DMS79 (cell line): ENCODE measurements at places on chromosomes 16 and 17.
A peak's percentile ranks its signal among the peaks of the same experiment; 100 is the strongest.

- no peak for DNase-seq
Observed at GRCh38 chr16:69315486-69316311, 4.5 kb downstream of the VPS4A start.

GRCh38 chr17:4007346-4008081 is 43.3 kb upstream of the ATP2A3 start:
- DNase-seq, result no peak

DNA sequence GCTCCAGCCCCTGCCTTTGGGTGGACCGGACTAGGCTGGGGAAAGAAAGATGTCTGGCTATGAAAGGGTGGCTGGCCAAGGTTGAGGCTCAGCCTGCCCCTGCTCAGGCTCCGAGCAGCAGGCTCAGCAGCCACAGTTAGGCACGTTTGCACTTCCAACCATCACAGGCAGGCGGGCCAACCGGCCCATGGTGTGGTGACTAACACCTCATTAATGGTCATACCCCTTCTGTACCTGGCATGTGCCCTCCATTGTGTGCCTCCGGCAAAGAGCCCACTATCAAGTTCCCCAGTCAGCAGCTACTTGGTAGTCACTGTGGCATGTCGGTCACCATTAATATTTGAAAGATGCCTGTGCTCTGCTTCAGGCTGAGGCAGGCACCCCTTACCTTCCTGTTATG is 6.7 kb downstream of the TBC1D24 start:
- no peak for DNase-seq

DNA sequence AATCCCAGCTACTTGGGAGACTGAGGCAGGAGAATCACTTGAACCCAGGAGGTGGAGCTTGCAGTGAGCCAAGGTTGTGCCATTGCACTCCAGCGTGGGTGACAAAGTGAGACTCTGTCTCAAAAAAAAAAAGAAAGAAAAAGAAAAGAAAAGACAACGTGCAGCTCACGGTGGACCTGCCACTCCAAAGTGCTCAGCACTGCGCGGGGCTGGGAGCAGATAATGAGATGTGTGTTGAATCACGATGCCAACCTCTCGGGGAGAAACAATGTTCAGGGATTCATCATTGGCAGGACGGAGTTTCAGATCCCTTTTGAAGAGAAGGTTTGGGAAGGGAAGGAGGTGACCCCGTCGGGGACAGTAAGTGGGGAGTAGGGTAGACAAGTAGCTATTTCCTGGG is 19.2 kb downstream of the WFDC1 start:
- DNase-seq, result no peak

DNA sequence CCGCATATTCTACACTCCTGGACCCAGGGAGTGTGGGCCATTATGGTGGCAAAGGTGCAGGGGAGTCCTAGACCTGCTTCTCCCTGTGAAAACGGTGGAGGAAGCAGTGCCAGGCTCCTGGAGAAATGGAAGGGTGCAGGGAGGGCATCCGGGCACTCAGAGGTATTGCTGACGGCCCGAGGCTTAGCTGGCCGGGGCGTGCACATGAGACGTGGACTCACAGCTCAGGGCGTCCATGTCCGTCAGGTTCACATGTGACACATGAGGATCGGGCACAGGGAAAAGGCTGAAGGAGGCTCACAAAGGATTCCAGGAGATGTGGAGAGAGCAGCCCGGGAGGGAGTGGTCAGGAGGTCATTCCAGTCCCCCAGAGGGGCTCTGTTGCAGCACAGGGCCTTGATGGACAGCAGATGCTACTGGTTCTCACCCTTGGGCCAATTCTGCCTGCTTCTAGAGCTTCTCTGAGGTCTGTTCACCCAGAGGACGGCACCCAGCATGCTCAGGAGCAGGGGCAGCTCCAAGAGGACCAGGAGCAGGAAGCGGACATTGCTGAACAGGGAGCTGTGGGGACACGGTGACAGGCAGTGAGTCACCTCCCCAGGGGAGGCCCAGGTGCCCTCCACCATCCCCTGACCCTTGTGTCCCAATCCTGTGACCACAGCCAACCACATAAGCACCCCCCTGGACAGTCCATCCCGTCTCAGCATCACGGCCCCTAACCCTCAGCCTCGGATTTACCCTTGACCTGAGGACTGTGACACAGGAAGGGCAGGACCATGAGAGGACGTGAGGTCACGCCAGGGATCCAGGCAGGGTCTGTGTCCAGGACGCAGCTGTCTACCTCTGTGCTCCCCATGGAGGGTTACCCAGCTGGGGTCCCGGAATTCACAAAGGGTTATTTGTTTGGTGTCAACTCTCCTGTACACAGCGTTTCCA is 4.5 kb downstream of the CD300C start:
- no peak for DNase-seq

DNA sequence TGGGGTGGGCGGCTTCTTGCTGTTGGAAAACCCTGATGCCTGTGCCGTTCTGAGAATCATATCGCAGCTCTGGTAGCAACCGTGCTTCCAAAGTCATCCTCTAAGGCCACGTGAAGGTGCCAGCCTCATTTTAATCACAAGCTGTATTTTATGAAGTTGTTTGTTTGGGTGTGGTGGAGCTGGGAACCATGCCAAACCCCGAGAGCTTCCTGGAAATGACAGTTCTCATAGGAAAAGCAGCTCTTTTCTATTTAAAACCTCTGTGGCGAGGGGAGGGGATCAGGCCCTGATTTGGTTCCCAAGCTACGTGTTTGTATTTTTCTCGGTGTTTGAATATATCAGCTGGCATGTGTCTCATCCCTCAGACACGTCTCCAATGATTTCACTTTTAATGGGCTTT is 21.7 kb downstream of the KNOP1 start:
- peak; percentile 52 for DNase-seq

GRCh38 chr17:44310188-44310587 is 1.8 kb downstream of the RUNDC3A start:
- no peak for DNase-seq

DNA sequence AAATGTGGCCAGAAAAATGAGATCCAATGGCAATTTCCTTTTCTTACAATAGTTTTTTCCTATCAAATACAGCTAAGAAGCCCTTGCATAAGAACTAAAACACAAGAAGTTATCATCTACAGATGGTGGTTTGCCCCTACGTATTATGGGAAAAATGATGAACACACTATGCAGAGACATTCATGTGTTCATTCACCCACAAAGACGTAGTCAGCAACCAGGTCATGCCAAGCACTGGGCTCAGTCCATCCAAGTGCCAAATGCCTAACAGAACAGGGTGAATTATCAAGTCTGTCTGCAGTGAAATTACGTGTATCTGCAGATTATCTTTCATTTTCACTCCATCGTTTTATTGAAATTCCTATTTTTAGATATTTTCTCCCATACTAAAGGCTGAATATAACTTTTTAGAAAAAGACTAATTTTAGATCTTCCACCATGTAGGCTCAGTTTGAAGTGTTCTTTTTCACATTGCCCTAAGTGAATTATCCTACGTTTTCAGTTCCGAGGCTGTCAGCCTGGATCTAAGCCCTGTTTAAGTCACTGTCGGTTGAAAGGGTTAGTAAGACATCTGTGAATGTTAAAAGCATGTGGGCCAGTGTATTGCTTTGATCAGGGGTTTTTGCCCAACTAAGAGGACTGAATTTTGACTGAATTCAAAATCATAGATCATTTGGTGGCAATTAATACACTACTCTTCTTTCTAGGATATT is 78.1 kb upstream of the DHX40 start:
- no peak for DNase-seq

DNA sequence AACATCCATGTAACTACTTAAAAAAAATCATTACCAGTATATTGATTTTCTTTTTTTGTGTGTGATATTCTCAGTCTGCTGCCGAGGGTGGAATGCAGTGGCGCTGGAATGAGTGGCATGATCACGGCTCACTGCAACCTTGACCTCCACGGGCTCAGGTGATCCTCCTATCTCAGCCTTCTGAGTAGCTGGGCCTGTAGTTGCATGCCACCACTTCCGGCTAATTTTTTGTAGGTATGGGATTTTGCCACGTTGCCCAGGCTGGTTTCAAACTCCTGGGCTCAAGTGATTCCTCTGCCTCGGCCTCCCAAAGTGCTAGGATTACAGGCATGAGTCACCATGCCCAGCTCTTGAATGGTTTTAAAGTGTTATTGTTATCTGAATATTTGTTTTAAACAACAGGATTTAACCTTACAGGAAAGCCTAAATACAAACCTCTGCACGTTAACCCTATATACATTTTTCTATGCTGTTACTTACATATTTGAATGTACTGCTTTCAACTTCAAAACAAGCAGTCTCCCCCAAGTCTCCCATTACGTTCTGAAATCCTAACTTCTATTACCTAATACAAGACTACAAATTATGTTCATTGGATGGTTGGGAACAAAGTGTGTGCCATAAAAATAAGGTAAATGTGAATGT is 61.7 kb downstream of the KPNA2 start:
- DNase-seq, result no peak

DNA sequence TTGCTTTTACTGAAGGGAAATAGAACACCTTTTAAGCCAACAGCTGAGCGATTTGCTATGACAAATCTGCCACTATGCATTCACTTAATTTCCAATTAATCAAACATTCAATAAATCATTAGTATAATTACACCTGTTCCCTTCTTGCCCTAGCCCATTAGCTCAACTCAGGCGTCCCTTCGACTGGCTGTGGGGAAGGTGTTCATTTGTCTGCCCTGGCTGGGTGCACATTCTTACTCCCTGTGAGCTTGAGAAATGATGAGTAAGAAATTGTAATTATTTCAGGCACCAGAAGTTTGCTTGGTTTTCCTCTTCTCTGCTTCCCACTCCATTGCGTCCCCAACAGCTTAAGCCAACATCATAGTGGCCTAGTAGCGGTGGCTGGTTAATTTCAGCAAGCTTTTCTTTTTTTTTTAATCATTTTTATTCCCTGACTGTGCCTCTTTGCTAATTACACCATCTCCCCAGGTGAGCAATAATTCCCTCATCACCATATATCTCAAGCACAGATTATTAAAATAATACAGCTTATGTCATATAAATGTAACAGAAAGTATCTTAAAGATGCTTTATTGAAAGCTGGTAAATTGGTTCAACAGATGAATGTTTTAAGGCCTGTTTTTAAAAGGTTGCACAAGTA is 623.9 kb upstream of the RBFOX1 start:
- DNase-seq, result no peak

DNA sequence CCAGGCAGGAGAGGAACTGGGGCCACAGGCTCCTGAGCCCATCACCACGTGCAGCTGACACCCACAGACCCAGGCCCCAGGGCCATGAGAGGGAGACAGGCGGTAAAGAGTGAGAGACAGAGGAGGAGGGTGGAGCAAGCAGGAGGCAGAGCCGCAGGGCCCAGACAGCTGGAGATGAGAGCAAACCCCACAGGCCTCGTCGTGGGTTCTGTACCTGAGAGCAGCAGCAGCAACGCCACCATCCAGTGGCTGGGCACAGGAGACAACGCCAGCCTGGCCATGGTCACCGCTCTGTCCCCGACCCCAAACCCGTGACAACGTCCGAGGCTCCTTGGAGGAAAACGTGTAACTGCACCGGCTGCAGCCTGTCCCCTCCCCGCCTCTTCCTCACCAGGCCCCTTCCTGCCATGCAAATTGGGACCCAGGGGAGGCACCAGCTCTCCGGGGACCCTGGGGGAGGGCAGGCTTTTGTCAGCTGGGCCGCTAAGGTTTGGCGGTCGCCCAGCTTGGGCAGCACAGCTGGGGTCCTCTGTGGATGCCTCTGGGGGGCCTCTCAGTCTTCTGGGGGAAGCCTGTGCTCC is at the start of gene CD79B:
CD79B (minus strand) TSS at position 351 of the 581 bp plus-strand sequence; CDS start at position 281, 70 bp downstream.
- DNase-seq, result no peak

- peak; percentile 34 for DNase-seq
Observed at GRCh38 chr17:57130708-57131461, 45.8 kb downstream of the AKAP1 start.

DNA sequence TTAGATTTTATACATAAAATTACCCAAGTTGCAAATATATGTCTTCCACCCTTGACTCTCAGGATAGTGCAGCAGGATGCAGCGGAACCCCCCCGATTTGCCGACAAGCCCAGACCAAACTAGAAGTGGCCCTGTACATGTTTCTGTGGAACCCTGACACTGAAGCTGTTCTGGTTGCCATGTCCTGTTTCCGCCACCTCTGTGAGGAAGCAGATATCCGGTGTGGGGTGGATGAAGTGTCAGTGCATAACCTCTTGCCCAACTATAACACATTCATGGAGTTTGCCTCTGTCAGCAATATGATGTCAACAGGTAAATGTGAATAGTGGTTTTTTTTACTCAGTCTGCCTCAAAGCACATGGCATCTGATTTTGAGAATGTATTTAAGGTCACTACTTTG is 70.7 kb downstream of the OMG start:
- DNase-seq, result no peak

DNA sequence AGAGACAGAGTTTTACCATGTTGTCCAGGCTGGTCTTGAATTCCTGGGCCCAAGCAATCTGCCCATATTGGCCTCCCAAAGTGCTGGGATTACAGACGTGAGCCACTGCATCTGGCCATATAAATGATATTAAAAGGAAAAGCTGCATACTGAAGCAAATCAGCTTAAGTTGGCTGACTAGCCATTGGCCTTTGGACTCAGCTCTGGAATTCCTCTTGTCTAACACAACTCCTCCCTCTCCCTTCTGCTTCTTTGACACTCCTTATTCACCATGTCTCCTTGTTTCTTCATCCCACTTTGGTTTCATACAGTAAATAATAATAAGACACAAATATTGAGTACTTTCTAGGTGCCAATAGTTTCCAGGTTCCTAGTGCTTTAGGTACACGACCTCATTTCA is 7.5 kb downstream of the KRT12 start:
- no peak for DNase-seq

GRCh38 chr17:45223539-45224528 is 2.1 kb downstream of the FMNL1 start:
- no peak for DNase-seq

DNA sequence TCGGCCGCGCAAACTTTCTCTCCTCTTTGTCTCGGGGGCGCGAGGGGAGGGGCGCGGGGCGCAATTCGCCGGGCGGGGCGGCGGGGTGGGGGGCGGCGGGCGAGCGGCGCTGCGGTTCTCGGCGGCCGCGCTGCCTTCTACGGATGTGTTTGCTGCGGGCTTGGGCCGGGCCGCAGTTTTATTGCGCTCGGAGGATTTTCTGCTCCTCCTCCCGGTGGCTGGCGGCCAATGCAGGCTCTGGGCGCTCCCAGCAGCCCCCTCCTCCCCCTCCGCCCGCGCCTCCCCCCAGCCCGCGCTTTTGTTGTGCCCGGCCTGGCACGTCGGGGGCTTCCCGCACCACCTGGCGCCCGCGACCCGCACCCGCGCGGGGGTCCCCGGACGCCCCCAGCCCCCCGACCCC is at the start of gene TIMP2:
TIMP2 (minus strand) TSS at position 154 of the 400 bp plus-strand sequence. CDS start 299 bp downstream, outside the sequence.
- DNase-seq, result peak; percentile 32

GRCh38 chr17:19346351-19347255 is 15.9 kb downstream of the B9D1 start:
- DNase-seq, result no peak

DNA sequence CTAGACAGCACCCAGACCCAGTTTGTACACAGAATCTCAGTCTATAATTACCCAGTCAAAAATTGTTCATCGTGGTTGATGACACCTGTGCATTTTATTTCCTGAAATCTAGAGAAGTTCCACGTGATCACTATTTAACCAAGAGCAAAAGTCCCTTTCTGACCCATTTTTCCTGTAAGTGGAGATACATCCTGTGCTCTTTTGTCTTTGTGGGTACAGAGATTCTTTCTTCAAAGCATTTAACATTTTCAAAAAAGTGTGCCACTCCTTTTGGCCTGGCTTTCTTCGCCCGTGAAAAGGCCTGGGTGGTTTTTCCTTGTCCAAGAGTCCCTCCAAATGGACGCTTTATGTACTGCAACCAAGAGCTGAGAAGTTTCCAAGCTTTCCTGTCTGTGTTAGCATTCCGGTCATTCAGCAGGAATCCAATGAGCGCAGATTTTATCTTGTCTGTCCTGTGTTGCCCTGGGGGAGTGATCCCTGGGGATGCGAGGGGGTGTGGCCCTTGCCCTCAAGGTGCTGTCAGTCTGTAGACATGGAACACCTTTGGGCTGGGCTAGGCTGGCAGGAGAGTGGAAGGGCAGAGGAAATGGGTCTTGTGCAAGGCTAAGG is 161.1 kb upstream of the CACNG5 start:
- DNase-seq, result no peak
